ENCODE measurements at places on chromosomes 5 and 9.

- DNase-seq: no peak
These were observed 226.5 kb downstream of the TAF11L14 start for GRCh38 chr5:17860660-17861315.

DNA sequence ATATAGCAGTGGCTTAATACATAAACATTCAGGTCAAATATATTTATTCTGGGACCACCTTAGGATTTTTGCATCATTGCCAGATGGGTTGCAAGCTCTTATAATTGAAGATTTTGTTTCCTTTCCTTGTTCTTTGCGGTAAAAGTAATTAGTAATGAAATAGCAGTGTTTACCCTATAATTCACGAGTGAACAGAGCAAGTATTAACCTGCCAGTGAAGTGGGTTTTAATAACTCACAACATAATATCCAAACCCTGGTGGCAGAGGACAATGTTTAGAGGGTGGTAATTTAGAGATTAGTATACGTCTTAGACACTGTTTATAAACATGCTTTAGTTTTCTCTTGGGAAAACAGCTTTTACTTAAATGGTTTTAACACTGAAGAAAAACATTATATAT is 11.8 kb downstream of the ARL14EPL start:
- no peak for DNase-seq

GRCh38 chr5:1565737-1566734 is 42.3 kb upstream of the LPCAT1 start:
- no peak for DNase-seq

GRCh38 chr5:134555890-134556311 is 30.4 kb downstream of the JADE2 start:
- peak; percentile 9 for DNase-seq

GRCh38 chr9:33166231-33167083 is 679 bp downstream of the B4GALT1 start:
- no peak for DNase-seq

DNA sequence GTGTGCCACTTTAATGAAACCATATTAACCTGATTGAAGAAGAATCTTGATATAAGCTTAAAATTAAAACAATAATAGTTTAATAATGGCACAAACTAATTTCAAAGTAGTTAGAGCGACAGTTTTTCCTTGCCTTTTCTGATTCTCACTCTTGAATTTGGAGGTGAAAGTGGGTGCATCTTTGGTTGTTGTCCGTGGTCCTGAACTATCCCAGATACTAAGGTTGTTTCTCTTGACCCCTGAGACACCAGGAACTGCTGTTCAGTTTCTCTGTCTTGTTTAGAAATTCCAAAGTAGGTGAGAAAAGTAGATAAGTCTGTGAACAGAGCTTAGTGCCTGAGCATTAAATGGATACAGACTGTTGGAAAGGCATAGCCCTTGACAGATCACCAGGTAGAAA is 274.7 kb downstream of the FBXL7 start:
- DNase-seq: no peak

GRCh38 chr5:80260461-80260860 is 4.6 kb upstream of the SERINC5 start:
- DNase-seq: no peak

GRCh38 chr9:134992755-134993124 is 75.0 kb upstream of the FCN1 start:
- DNase-seq: no peak

GRCh38 chr5:58543723-58544122 is 39.2 kb upstream of the RAB3C start:
- DNase-seq: no peak

DNA sequence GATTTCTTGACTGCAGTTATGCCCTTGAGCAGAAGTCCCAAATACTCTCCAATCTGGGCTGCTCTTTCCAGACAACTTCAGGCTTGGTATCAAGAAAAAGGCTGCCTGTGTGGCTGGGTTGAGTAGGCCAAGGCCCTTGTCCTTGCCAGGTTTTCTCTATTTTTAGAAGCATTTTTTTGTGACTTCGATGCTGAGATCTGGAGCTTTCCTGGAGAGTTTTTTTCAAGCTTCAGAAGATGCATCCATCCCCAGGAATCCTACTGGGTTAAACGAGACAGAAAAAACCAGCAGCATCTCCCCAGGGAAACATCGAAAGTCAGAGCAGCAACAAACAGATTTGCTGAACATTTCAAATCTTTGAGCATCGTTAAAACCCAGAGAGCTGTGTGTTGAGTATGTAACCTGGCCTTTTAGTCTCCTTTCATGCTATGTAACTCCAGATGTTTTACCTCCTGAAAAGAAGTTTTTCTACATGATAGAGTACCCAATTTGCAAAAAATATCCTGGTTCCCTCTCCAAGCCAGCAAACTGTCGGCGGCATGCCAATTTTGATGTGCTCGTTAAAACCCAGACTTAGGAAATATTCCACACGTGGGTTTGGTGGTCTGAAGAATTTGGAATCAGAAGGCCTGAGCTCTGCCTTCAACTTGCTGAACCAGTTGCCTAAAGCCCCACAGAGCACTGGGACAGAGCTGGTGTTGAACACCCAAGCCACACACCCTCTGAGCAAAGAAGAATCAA is 98.1 kb upstream of the ALDH1B1 start:
- DNase-seq: no peak

DNA sequence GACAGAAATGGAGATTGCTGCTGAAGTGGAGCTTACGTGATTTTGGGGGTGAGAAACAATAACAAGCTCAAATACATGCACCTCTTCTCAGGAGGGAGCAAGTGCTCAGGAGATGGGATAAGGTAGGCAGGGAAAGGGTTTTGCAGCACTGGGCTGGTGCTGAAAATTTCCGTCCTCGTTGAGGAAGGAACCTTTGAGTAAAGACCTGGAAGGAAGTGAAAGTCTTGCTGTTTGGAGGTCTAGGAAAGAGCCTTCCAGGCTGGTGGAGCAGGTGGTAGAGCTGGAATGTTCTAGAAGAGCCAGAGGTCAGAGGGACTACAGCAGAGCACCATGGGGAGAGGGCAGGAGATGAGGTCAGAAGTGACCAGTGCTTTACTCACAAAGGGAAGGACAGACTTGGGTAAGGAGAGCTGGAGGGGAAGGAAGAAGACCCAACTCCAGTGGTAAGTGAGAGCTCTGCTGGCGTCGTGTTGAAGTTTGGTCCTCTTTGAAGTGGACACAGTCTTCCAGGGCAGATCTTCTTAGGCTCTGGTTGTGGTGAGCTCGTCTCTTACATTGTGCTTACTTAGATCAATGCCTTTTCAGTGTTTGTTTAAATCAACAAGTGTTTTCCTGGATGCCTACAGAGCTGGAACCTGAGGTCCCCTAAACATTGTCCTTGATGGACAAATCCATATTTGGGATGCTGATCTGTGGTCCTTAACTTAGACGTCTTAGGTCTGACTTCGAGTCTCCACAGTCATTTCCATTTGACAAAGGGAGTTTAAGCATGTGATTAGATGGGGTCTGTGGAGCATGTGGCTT is 21.0 kb downstream of the ANKRD33B start:
- DNase-seq: no peak

- no peak for DNase-seq
These were observed 31.4 kb downstream of the FANCC start for GRCh38 chr9:95286151-95286550.

GRCh38 chr5:42854795-42855194 is 43.1 kb upstream of the SELENOP start:
- peak; percentile 77 for DNase-seq

DNA sequence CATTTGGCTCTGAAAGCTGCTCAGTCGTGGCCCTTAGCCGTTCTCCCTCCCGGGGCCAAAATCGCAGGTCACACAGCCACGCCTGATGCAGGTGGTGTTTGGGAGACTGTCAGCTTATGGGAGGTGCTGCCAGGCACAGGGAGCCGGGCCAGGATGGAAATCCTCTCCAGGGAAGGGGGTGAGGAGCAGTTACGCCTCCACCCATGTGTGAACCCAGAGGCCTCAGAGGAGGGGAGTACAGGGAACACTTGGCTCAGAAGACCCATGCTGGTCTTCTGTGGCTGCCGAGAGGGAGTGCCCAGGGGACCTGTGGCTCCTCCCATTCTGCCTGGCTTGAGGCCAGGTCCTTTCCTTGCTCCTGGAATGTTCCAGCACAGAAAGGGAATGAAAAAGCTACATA is 3.6 kb upstream of the OLFM1 start:
- DNase-seq: no peak

- no peak for DNase-seq
These were observed 79.9 kb downstream of the PRR16 start for GRCh38 chr5:120544043-120544442.

- DNase-seq: no peak
These were observed 271.8 kb downstream of the FANCC start for GRCh38 chr9:95045751-95046150.

DNA sequence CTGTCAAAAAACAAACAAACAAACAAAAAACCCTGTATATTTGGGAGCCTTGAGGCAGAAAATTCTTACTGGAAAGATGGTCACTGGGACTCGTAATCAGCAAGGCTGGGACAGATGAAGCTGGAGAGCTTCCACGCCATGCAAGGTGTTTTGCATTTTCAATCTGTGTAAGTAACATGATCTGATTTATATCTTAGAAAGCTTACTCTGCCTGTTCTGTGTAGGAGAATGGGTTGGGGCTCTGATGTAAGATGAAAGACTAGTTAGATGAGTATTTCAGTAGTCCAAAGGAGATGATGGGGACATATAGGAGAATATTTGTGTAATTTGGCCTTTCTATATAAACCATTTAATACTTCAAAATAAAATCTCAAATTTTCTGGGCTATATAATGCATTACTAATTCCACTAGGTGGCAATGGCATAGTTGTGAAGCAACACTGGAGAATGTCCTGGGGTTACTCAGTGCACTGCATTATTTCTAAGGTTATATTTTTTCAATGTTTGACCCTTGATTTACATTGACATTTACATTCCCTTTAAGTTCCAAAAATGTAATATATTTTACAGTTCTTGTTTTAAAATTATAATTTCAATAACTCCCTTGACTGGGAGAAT is 21.9 kb upstream of the FSD1L start:
- DNase-seq: no peak

DNA sequence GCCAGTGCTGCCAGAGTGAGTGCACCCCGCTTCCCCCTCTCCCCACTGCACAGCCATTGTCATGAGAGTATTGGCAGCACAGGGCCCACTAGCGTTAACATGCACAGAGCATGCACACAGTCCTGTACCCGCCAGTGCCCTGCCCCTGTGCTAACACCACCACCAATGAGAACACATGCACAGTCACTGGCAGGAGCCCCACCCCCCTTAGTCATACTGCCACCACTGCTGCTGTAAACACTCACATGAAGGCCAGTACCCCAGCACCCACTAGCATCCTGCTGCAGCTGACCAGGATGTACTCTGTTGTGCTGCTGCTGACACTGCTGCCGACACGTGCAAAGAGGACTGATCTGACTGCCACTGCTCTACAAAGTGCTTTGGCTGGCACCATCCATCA is 19.5 kb upstream of the RANBP6 start:
- DNase-seq: peak; percentile 15

- DNase-seq: no peak
These were observed 32.1 kb upstream of the IL6ST start for GRCh38 chr5:56026863-56027300.

GRCh38 chr9:89658401-89658800 is 53.6 kb downstream of the GADD45G start:
- DNase-seq: no peak

- no peak for DNase-seq
These were observed 422.5 kb downstream of the KDM4C start for GRCh38 chr9:7180247-7180646.

- DNase-seq: no peak
These were observed 205.1 kb upstream of the EFNA5 start for GRCh38 chr5:107875833-107876232.

GRCh38 chr5:96537386-96537785 is 104.3 kb upstream of the PCSK1 start:
- no peak for DNase-seq

DNA sequence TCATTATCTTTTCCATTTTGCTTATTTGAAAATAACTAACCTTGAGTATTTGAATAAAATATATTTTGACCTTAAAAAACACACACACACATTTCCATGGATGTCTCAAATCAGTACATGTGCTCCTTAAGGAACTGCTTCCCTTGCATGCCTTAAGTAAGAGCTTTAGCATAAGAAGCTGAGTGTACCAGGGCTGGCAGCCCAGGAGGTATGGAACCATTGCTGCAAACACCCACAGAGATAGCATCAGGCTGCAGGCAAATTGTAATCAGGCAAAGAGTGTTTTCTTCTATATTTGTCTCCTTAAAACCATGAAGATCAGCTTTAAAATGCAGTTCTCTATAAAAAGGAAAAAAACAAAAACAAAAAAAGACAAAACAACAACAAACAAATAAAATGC is 160.6 kb downstream of the PLK2 start:
- DNase-seq: no peak

DNA sequence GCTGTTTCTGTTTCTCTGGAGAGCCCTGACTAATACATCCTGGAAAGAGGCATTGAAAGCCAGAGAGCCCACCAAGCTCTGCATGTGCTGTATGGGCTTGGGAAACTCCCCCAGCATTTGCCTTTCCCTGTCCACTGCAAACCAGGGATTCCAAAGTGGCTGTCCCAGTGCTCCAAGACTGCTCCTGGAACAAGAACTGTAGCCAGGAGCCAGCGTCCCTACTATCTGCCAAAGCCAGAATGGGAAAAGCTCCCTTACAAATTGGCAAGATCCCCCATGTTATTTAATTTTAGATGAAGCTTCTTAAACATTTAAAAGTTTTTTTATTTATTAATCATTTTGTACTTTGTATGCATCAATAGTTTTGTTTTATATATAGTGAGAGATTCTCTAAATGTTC is 263.2 kb downstream of the GABRB2 start:
- DNase-seq: no peak

- DNase-seq: no peak
These were observed 26.3 kb upstream of the SMC5 start for GRCh38 chr9:70232476-70232875.

GRCh38 chr5:107219993-107220392 is 450.7 kb downstream of the EFNA5 start:
- DNase-seq: no peak

- no peak for DNase-seq
These were observed 28.6 kb downstream of the FKBP15 start for GRCh38 chr9:113192455-113192854.

- DNase-seq: no peak
These were observed 196.2 kb upstream of the TARS1 start for GRCh38 chr5:33244441-33245150.

GRCh38 chr5:160835818-160836528 is 16.0 kb downstream of the ATP10B start:
- DNase-seq: no peak
